Stimulated activated CD8-positive, alpha-beta memory T cell treated with anti-CD3 and anti-CD28 coated beads, Interleukin-15, amount 100 ng/mL, for 1 hour (primary cell): ENCODE measurements at places on chromosomes 1 and 21.

- no peak for DNase-seq
Observed at GRCh38 chr21:33281096-33281652, 15.0 kb downstream of the IL10RB start.

DNA sequence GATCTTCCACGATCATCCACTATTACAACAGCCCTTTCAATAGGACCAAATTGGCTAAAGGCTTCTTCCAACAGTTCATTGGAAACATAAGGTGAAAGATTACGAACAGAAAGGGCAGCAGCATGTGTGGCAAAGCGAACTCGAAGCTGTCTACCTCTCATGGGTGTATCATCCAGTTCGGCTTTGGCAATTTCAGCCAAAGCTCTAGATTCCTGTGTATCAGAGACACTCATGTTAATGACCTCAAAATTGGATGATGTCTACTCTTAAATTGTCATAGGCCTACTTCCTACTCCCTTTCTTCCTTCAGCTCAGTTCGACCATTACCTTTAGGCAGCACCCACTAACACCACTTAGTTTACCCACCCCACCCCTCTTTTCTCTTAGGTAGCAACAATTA lies 2.2 kb downstream of the SFPQ start:
- DNase-seq = no peak

GRCh38 chr1:160795951-160796383 lies at the start of gene LY9:
LY9 (plus strand) TSS chr1:160796174; CDS start chr1:160796188, 14 bp downstream.
- DNase-seq = peak; percentile 52

GRCh38 chr1:18535391-18536210 lies 54.9 kb downstream of the KLHDC7A start:
- DNase-seq = no peak

GRCh38 chr1:119903443-119903835 lies 7.1 kb upstream of the ADAM30 start:
- no peak for DNase-seq

- no peak for DNase-seq
Observed at GRCh38 chr1:157369808-157370521, 182.3 kb downstream of the FCRL5 start.

- DNase-seq = no peak
Observed at GRCh38 chr1:17719874-17720273, 35.3 kb upstream of the ACTL8 start.

DNA sequence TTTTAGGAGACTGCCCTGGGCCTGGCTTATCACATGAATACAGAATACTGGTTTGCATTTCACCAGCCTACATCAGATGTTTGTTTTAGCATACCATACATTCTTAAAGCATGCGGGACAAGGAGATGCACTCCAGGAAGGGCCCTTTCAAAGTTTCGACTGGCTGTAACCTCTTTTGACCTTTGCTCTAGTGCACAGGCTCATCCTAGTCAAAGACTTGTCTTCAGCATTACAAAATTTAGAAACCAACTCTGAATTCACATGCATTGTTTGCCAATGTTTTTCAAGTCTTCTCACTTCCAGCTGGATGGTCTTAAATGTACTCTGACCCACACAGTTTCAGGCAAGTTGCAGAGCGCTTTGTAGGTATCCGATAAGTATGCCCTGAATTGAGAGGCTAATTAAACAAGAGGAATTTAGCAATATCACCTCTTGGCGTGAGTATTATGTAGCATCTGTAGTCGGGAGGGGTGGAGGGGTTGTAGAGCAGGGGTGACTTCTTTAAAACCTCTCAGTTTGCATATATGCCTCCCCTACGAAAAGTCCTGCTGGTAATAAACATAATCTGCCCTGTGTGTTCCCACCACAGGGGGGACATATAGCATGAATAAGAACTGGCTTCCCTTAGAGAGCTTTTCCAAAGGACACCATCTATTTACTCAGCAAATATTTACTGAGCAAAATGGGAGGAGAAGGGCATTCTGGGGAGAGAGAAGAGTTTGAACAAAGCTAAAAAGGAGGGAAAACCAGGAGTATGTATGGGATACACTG lies 24.4 kb upstream of the AHCYL1 start:
- DNase-seq = no peak

DNA sequence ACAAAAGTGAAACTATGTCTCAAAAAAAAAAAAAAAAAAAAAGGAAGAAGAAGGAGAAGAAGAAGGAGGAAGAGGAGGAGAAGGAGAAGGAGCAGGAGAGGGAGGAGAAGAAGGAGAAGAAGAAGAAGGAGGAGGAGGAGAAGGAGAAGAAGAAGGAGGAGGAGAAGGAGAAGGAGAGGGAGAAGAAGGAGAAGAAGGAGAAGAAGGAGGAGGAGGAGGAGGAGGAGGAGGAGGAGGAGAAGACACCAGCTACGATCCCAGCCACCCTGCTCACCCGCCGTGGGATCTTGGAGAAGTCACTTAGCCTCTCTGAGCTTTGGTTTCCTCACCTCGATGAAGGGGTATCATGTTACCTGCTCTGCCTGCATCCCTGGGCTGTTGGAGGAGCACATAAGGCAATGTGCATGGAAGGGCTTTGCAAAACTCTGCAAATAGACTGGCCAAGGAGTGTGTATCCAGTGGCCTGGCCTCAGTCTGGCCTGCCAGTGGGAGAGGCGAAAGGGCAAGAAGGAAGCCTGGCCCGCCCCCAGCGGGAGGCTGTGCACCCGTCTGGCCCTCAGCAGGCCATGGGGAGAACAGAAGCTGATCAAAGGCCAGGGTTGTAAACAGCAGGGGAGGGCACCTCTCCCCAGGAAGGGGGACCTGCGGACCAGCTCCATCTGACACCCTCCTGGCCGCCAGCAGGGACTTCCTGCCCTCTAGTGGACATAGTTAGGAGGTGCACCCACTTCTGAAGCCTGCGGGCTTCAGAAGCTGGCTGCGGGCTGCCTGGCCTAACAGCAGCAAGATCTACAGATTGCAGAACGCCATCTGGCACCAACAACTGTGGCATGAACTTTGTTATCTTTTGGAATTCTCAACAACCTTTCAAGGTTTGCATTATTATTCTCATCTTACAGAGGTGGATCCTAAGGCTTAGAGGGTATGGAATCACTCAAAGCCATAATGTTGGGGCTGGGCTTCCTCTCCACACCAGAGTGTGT lies 19.2 kb upstream of the CDK18 start:
- DNase-seq = no peak

DNA sequence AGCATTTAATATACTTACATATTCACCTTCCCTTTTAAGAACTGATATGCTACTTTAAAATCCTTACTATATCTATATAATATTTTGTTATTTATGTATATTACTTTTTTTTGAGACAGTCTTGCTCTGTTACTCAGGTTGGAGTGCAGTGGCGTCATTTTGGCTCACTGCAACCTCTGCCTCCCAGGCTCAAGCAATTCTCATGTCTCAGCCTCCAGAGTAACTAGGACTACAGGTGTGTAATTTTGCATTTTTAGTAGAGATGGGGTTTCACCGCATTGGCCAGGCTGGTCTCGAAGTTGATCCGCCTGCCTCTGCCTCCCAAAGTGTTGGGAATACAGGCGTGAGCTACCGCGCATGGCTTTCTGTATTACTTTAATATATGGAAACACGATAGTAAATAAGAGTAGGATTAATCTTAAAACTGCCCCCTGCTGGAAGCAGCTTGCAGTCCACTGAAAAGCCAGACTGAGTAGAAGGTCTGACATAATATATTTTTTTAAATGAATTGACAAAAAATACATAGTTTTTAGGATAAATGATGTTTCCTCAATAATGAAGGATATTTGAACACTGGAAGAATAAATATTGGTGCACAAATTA lies 24.4 kb downstream of the RCAN3 start:
- DNase-seq = no peak

- DNase-seq = no peak
Observed at GRCh38 chr1:206516728-206516990, 9.3 kb downstream of the RASSF5 start.

DNA sequence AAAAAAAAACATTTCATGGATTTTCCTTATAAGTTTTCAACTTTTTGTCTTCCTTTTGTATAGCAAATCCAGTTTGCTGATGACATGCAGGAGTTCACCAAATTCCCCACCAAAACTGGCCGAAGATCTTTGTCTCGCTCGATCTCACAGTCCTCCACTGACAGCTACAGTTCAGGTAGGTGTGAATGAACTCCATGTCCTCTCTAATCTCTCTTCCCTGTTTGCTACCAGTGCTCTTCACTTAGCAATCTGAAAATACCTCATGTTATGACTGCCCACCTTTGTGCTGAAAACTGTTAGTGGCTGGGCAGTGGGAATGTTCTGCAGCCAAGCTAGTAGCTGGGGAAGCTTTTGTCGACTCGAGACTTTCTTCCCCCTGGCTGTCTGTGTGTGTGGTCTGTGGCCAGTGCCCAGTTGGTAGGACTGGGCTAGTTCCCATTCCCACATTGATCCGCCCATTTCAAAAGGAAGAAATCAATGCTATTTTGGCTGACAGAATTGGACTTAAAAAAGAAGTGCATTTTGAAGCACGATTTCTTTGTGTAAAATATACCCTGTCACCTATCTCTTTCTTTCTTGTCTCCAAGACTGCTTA lies 24.5 kb downstream of the AHCYL1 start:
- DNase-seq = no peak

- DNase-seq = no peak
Observed at GRCh38 chr1:82704393-82704792, 903.7 kb downstream of the ADGRL2 start.

DNA sequence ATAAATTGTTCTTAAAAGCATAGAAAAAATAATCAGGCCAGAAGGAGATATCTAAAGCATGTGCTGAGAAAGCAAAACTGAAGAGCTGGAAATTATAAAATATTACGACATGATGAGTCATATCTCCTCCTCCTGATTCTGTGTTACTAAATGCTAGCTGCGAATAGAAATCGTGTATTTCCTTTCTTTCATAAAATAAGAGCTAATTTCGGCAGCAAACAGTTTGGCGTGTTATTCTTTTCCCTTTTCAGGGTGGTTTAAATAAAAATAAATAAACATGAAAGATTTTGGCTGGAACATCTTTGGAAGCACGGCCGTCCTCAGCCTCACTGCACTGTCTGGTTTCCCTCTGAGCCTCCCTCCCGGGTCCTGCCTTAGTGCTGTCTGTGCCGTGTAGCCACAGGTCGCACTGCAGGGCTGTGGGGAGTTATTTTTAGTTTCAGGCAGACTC lies 56.0 kb downstream of the ADARB1 start:
- DNase-seq = no peak

- no peak for DNase-seq
Observed at GRCh38 chr1:196302981-196303380, 305.3 kb downstream of the KCNT2 start.

GRCh38 chr1:20318971-20319370 lies 28.3 kb downstream of the VWA5B1 start:
- DNase-seq = no peak

GRCh38 chr1:1304331-1305299 lies 3.1 kb downstream of the ACAP3 start:
- DNase-seq = no peak

- DNase-seq = no peak
Observed at GRCh38 chr1:48228156-48228555, 5.6 kb downstream of the SLC5A9 start.

DNA sequence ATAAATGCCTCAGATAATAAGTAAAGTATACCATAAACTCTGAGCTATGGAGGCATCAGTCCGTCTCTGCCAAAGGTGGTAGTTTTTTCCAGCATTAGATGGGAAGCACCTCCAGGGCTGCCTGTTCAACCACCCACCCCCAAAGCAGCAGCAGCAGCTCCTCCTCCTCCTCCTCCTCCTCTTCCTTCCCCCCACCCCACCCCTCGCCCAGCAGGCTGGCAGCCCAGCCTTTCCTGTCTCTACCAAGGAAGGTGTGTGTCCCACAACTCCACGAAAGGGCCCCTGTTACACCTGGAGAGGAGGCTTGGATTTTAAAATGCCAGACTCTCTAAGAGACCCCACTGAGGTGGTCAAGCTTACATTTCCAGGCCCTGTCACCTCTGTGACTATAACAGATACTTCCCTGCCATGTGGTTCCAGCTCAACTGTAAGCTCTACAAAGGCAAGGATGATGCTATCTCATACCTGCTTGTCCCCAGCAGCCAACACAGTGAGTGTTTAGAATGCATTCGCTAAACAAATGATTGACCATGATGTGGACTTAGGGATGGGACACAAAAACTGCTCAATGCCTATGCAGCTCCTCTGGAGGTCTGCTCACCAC lies 76.7 kb downstream of the GFI1 start:
- no peak for DNase-seq

DNA sequence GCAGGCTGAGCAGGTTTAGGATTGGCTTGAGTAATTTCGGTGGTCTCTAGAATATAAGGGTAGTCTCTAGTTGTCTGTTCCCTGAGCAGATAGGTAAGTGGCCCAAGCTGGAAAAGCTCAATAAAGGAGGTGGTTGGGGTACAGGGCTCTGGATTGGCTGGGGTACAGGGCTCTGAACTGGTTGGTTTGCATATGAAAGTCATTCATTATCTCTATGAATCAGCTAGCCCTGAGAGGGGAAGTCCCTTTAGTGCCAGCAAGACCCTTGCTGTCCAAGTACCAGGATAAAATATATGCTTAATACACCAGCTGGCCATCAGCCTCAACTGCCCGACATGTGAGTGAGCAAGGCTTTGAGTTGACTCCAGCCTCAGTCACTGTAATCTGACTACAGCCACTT lies 93.0 kb downstream of the ZBTB18 start:
- no peak for DNase-seq

- no peak for DNase-seq
Observed at GRCh38 chr21:46055863-46056281, 42.0 kb upstream of the COL6A2 start.

GRCh38 chr1:229031061-229031460 lies 239.8 kb upstream of the RAB4A start:
- DNase-seq = no peak

DNA sequence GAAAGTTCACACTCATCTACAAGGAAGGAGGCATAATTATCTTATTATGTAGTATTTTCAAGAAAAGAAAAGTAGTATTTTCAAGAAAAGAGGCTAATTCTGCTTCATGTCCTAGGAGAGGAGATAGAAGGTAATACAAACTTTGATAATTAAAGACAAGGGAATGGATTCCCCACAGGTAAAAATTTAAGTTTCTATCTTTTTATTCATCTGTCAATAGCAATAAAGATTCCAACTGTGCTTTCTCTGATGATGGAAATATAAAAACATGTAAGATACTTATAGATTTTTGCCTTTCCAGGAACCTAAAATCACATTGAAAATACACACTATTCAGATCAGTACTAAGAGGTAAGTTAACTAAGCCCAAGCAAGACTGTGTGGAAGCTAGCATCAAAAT lies at the start of gene OR2M2:
OR2M2 (plus strand) TSS at position 301 of the 400 bp plus-strand sequence. CDS start 5,165 bp downstream, outside the sequence.
- DNase-seq = no peak

- DNase-seq = no peak
Observed at GRCh38 chr1:152111515-152111968, 3.7 kb downstream of the TCHH start.

GRCh38 chr1:30754684-30755171 lies 2.8 kb downstream of the LAPTM5 start:
- no peak for DNase-seq

GRCh38 chr1:201309416-201309815 lies 26.1 kb downstream of the PKP1 start:
- DNase-seq = no peak

- DNase-seq = no peak
Observed at GRCh38 chr1:196393742-196394141, 214.5 kb downstream of the KCNT2 start.

- no peak for DNase-seq
Observed at GRCh38 chr1:12369258-12369657, 139.4 kb downstream of the VPS13D start.
